ENCODE measurements at places on chromosomes 16 and 17.

DNA sequence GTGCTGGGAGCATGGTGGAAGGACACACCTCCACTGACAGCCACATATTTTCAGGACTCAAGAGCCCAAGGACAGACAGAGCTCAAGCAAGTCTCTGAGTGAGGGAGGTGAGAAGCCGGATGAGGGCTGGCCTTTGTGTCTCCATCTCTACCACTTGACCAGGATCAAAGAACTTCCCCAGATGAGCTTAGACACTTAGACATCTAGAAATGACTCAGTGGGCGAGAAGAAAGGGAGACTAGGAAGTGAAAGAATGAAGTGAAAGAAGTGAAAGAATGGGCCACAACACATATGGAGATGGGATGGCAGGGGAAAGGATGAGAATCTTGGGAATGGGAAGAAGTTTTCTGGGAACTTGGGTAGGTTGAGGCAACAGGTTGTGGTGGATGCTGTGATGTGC lies 274.9 kb upstream of the CCL2 start:
- DNase-seq = no peak

DNA sequence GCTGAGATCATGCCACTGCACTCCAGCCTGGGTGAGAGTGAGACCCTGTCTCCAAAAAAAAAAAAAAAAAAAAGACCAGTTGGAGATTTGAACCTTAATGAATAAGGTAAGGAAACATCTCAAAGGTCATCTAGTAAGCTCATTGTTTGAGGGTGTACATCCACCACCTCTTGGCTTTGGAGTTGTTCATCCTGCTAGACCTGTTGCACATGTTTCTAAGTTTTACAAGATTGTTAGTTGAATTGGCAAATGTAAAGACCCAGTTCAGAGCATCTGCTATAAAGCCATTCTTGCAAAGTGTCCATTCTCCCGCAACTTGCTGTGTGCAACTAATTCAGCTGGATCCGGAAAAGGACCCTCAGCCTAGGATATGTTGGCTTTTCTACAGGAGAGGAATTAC lies 1.5 kb downstream of the PSMD7 start:
- no peak for DNase-seq

GRCh38 chr17:74369665-74370490 lies 2.6 kb downstream of the GPR142 start:
- DNase-seq = no peak

DNA sequence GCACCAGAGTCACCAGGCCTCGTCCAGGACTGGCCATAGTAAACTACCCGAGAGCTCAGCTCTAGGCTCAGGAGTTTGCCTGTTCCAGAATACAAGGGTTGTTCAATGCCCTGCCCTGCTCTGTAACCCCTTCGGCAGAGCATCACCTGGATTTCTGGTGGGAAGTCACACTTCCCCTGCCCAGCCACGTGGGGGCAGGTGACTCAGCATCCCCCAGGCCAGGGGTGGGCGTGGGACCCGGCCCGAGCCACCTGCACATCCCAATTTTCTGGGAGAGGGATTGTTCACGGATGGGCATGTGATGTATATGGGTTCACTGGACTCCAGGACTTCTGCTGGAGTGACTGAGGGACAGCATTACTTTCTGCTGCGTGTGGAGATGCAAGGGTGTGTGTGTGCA lies 25.8 kb downstream of the COX4I1 start:
- DNase-seq = no peak

GRCh38 chr17:63531022-63531965 lies 8.1 kb downstream of the KCNH6 start:
- no peak for DNase-seq

GRCh38 chr17:47956791-47957590 lies 692 bp downstream of the PRR15L start:
- no peak for DNase-seq

- DNase-seq = no peak
Measured at GRCh38 chr17:63966646-63967264, 6.0 kb downstream of the SCN4A start.

DNA sequence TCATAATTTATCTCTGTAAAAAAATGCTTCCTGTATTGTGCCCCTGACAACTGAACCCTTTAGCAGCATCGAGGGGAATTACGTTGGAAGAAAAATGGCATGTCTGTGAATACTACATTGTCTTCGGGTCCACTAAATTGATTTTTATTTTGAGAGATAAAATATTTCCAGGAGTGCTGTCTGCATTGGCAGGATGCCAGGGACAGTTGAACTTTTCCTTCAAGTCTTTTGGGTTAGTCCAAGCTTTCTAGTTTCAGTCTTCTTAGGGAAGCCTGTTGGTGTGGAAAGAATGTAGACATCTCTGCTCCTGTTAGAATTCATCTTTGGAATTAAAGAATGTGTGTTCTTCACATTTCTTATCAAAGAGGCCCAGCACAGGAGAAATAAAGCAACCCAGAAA lies 557.9 kb downstream of the TMEM114 start:
- DNase-seq = no peak

DNA sequence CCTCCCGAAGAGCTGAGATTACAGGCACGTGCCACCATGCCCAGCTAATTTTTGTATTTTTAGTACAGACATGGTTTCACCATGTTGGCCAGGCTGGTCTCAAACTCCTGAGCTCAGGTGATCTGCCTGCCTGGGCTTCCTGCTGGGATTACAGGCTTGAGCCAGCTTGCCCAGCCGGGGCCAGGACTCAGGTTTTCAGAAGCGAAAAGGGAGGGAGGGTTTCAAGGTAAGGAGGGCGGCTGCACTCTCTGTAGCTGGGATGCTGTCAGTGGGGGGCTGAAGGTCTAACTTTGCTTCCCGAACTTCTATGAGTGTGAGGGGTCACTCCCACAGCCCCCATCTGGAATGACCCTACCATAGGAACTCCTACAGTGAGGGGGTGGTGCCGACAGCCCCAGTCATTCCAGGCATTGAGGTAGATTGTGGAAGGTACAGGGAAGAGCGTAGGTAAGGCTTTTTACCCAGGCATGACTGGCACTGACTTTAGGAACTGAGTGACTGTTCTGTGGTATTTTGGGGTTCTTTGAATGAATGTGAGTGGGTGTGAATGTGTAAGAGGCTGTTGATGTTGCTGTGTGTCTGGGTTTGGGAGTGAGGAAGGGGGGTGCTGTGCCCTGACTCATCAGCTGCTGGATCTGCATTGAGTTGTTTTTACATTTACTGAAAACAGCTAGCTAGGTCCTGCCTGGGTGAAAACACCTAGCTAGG lies 3.8 kb upstream of the C1QL1 start:
- no peak for DNase-seq

- DNase-seq = no peak
Measured at GRCh38 chr17:40366861-40367518, 2.5 kb upstream of the GJD3 start.

- DNase-seq = peak; percentile 72
Measured at GRCh38 chr16:4506450-4506849, 30.3 kb downstream of the HMOX2 start.

- no peak for DNase-seq
Measured at GRCh38 chr16:79717333-79718137, 117.0 kb upstream of the MAF start.

DNA sequence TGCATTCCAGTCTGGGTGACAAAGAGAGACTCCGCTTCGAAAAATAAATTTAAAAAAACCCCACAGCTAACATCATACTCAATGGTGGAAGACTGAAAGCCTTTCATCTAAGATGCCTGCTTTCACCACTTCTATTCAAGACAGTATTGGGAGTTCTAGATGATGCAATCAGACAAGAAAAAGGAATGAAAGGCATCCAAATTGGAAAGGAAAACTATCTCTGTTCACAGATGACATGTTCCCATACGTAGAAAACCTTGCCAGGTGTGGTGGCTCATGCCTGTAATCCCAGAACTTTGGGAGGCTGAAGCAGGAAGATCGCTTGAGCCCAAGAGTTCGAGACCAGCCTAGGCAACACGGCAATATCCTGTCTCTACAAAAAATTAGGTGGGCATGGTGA lies 31.1 kb downstream of the RANBP10 start:
- no peak for DNase-seq
